Activated CD4-positive, alpha-beta T cell treated with anti-CD3 and anti-CD28 coated beads for 1 hour (primary cell): ENCODE measurements at places on chromosomes 12 and 14.

DNA sequence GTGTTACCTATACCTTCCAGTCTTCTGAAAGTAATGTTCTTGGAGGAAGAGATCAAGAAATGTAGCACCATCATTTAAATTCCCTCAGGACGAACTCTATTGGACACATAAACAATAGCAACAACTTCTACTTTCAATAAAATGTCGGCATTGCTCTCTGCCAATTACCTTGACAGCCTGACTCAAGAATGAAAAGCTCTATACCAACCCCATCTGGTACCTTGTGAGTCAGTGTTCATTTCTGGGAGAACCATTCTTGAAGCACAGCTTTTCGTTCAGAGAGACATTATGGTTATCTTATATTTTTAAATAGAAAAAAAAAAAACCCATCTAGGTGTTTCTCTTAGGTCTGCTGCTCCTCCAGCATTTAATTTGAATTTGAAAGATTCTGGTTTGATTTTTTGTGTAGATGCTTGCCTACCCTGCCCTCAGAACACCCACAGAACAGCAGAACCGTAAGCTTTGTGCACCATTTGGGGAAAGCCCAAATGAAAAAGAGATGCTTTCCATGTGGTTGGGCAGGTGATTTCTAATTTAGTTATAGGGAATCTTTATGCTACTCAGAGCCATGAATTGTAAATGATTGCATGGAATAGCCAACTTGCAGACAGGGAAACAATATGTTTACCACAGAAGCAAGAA is 156.0 kb downstream of the SAMD4A start:
- no peak for DNase-seq

DNA sequence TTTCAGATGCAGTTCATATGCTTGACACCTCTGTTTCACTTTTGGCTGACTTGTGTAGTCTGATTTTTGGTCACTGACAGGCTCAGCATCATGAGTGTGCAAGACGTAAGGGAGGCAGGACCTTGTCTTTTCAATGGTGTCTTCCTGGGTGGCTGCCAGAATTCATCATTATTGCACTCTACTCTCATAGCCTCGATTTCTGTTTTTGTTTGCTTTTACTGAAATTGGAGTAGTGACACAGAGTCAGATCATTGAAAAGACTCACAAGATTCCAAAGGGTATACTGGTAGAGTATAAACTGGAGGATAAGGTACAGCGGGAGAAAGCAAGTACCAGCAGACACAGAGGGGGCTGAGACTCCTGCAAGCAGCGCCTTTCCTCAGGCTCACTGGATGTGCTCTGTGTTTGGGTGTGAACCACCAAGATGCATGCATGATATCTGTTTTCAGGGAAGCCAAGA is 126.3 kb upstream of the FGD4 start:
- no peak for DNase-seq

- no peak for DNase-seq
Observed at GRCh38 chr12:123657211-123657610, 13.7 kb upstream of the TCTN2 start.

DNA sequence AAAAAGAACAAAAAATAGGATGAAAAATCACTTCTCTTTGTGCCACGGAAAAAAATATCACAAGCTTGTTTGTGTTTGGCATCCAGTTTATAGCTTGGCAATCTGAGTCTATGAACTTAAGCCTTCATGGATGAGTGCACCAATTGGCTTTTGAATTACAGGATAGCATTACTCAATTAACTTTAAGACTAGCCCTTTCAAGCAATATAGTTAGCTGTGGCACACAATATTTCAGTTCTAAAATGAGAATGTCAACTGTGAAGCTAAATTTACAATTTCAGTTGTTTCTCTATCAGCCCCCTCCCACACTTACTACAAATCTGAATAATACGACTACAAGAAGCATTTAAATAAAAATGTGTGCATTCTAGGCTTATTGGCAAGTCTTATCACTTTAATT is 8.3 kb downstream of the RERG start:
- DNase-seq: no peak

DNA sequence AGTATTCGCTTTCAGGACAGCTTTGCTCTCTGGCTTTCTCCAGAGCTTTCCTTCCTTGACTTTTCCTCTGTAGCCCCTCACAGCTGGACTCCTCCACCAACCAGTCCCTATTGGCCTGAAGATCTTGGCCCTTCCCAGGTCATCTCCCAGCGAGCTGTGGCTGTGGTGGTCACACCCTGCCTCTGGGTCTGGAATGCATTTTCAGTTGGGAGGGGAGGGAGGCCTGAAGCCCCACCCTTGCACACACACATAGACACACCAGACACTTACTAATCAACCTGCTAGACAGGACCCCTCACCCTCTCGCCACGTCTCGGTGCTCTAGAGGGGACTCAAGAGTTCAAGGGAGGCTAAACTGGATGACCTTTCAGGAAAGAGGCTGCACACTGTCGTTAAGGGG is 13.9 kb downstream of the JDP2 start:
- no peak for DNase-seq

- DNase-seq: no peak
Observed at GRCh38 chr12:125453751-125454150, 388.5 kb downstream of the AACS start.

DNA sequence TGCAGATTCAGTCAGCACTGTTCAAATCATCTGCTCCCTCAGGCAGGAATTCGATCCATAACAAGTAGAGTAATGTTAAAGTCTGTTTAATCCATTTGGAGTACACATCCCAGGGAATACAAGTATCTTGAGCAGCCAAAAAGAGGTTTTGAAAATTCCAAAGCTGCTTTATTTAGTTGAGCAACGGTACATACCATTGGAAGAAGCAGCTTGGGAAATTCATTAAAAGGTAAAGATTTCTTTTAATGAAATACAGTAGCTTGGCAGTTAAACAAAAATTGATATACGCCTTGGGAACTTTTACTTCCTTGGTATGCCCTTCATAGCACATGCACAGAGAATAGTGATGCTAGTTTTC is 153.8 kb downstream of the LRIG3 start:
- DNase-seq: no peak

GRCh38 chr12:93743999-93744689 is 67.0 kb downstream of the CRADD start:
- no peak for DNase-seq

GRCh38 chr14:95701846-95702221 is 12.1 kb downstream of the TCL1A start:
- no peak for DNase-seq

- no peak for DNase-seq
Observed at GRCh38 chr12:108063192-108063591, 65.9 kb upstream of the WSCD2 start.

DNA sequence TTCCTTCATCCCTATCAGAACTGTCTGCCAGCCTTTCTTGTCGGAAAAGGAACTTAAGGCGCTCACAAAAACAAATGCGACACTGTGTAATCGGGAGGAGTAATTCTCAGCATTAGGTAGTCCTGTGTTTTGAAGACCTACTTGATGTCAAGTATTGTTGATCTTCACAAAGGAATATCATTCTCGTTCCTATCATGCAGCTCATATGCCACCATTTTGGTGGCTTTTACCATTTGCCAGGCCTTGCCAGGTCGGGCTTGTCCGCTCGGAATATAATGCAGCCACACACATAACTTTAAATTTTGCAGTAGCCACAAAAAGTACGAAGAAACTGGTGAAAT is 903 bp upstream of the PPP4R3A start:
- no peak for DNase-seq

GRCh38 chr14:104864267-104865080 is 594 bp upstream of the CEP170B start:
- no peak for DNase-seq

DNA sequence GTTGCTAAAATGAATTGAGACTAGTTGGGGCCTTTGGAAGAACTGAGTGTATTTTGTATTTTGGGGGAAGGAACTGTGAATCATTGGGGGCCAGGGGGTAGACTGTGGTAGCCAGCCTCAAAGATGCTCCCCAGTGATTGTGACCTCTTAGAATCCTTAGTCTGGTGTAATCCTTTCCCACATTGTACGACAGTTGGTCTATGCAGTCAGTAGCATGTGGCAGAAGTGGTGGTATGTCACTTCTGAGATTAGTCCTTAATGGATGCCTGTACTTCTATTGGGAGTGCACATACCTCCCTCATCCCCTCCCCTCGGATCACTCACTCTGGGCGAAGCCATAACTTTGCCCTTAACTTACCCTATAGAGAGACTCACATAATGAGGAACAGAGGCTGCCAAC is 48.0 kb downstream of the USP15 start:
- DNase-seq: no peak

- no peak for DNase-seq
Observed at GRCh38 chr14:58805057-58805456, 167.3 kb downstream of the DACT1 start.

- peak; percentile 9 for DNase-seq
Observed at GRCh38 chr12:11981121-11981733, 89.5 kb upstream of the BCL2L14 start.

GRCh38 chr12:20128928-20129327 is 239.4 kb upstream of the PDE3A start:
- no peak for DNase-seq

- DNase-seq: no peak
Observed at GRCh38 chr12:91562476-91562875, 379.9 kb upstream of the DCN start.

DNA sequence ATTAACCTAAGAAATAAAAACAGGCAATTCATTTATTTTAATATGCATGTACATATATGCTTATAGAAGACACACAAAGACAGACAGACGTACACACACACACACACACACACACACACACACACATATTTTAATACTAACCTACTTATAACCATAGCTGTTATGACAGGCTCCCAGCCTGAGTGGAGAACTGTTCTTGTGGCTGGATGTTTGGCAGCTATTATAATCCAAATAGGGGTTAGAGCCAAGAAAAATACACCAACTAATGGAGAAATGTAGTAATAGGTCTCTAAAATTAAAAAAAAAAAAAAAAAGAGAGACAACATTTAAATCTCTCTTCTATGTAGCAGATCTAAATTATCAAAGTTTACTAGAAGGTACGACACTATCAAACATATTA is 91.8 kb downstream of the SLC41A2 start:
- DNase-seq: no peak

GRCh38 chr14:22897357-22897756 is 14.3 kb downstream of the REM2 start:
- DNase-seq: no peak

DNA sequence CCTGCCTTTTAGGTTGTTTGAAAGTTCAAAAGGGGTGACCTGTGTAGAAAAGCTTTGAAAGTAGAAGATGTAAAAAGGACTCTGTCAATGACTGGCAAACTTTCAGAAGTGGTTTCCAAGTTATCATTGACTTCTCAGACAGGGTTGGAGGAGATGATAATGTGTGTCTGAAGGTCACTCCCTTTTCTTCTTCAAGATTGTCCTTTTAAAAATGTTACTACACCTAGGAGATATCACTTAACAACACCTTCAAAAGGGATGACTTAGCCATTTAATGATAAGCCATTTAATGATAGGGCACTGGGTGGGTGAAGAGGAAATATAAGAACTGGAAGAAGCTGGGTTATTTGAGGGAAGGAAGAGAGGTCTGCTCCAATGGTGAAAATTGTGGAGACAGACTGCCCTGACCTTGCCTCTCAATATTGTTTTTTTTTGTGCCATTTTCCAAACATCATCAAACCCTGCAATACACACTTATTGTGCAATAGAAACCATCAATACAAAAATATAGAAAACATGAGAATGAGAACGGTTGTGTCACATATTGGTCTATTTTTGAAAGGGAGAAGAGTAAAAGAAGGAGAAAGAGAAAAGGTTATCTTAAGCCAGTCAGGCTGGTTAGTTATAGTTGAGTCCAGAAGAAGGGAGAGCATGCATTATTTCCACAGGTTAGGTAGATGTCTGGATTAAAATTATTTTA is 38.8 kb downstream of the BEST3 start:
- no peak for DNase-seq

DNA sequence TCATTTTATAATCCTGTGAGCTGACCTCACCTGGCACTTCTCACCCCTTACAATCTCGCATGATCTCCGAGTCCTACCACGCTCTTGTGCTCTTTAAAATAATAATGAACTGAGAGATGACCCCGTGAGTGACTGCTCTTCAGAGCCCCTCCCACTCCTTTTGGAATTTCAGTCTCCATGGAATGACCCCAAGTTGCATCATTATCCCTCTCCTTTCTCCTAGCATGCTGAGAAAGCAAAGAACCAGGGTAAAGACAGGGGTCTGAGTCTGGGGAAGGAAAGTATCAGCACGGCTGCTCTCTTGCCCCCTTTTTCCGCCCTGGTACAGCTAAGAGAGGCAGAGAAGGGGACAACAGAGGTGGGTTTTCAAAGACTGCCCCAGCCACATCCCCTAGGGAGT is 178.3 kb upstream of the PLEKHA5 start:
- no peak for DNase-seq

GRCh38 chr12:46944088-46944487 is 118.3 kb upstream of the SLC38A4 start:
- DNase-seq: no peak

- no peak for DNase-seq
Observed at GRCh38 chr12:28781671-28782652, 367.1 kb upstream of the FAR2 start.

- DNase-seq: no peak
Observed at GRCh38 chr14:50012644-50013043, 103.7 kb downstream of the VCPKMT start.

DNA sequence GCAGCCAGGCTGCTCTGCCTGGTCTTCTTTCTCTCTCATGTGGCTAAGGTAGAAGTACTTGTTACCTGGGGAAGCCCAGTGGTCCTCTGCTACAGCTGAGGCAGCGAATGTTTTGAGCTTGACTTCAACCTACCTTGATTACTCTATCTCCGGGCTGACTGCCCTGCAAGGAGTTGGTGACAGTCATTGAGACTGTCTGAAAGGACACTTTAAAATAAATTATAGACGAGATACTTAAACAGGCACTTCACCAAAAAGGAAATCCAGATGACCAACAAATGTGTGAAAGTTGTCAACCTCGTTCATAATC is 474 bp upstream of the CIT start:
- no peak for DNase-seq

GRCh38 chr12:106583242-106584103 is 669 bp downstream of the RFX4 start:
- no peak for DNase-seq

GRCh38 chr12:41621291-41621690 is 433.2 kb downstream of the PDZRN4 start:
- no peak for DNase-seq

GRCh38 chr12:48881686-48882314 is 16.1 kb upstream of the RND1 start:
- DNase-seq: no peak

- DNase-seq: no peak
Observed at GRCh38 chr12:94123127-94123526, 25.2 kb upstream of the PLXNC1 start.

DNA sequence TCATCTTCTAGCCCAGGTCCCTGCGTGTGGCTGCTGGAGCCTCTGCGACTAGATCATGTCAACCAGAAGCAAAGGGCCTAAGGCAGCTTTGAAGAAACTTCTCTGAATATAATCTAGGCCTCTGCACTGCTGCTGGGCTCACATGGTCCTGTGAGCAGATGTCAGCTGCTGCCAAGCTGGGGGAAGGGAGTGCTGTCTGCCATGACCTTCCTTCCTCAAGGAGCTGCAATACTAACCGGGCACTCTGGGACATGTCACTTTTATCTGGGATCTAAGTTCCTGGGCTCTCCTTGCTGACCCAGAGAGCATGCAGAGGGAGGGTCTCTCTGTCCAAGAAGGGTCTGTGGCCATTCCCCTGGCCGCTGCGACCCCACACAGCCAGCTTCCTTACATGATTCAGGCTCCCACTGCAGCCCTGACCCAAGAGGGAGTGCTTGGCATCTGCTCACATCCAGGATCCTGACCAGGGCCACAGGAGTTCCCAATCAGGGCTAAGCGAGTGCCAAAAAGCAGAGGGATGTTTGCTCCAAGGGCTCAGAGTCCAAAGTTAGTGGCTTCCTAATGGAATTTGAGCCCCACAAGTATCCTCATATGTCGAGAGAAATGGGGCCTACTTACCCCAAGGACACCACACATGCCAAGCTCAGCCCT is 74.0 kb downstream of the PLEKHG3 start:
- DNase-seq: no peak
